ENCODE measurements at places on chromosomes 4 and X.

- DNase-seq = no peak
These were observed 36.9 kb upstream of the RASGEF1B start for GRCh38 chr4:81508411-81509185.

GRCh38 chrX:35786271-35786670 is 11.9 kb upstream of the MAGEB16 start:
- no peak for DNase-seq

- no peak for DNase-seq
These were observed 50.9 kb upstream of the CPLX1 start for GRCh38 chr4:876780-877179.

DNA sequence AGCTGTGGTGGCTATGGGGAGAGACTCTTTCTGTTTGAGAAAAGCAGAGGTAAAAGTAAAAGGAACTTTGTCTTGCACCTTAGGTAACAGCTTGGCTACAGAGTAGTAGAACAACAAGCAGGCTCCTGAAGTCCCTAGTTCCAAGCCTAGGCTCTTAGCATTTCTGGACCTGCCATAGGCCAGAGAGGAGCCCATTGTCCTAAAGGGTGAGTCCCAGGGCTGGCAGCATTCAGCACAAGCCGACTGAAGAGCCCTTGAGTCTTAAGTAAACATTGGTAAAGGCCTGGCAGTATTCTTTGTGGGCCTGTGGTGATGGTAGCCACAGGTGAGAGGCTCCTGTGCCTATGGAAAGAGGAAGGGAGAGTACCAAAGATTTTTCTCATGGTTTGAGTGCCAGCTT is 38.2 kb downstream of the CSN3 start:
- DNase-seq = no peak
